Occipital lobe (tissue), 3 donors: ENCODE measurements at places on chromosomes 1 and 21.

DNA sequence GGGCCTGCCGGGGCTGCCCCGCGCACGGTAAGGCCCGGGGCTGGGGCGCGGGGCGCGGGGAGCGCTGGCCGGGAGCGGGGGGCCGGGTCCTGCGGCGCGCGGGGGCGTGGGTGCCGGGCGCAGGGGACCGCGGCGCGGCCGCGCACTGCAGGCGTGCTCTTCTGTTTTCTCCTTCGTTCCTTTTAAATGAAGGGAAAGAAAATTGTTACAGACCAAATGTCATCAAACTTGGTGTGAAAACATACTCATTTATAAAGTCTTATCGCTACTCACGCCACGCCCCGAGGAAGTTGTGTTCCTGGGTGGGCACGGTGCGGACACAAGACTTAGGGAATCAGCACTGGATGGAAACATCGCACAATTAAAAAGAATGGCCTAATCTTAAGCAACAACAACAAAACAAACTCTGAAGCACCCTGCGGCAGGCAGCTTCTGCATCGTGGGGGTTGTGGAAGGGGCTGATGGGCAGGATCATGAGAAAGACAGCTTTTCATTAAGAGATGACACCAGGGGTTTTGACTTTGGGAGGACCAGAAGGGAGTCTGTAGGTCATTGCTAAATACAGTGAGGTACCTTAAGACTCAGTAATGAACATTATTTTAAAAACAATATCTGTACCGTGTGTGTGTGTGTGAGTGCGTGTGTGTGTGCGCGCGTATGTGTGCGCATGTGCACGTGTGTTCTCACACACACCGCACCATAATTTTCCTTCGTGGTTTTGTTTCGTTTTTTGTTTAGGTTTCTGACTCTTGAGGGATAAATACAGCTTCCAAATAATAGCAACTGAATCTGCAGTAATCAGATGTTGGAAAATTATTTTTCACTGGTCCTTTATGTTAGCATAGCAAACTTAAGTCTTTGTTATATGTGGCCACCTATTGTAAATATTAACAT lies 548 bp downstream of the B3GALT5 start:
- DNase-seq, result no peak

DNA sequence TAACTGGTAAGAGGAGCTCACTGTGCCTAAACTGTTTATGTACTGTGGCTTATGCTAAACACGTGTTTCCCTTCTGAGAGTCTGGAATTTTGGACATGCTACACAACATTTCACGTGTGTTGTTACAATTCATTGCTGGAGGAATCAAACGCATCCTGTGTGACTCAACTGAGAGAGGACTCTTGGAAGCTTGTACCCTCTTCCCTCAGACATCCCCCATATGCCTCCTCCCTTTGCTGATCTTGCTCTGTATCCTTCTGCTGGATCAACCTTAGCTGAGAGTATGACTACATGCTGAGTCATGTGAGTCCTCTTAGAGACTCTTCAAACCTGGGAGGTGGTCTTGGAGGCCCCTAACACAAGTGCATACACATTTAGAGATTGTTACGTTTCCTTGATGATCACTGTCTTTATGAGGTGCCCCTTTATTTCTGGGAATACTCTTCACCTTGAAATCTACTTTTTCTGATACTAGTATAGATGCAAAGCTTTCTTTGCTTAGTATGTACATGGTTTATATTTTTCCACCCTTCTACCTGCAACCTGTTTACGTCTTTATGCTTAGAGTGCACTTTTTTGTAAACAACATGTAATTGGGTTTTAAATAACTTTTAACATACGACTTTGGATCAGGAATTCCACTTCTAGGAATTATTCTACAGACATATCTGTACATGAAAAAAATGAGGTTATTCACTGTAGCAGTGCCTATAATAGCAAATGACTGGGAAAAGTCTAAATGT lies 8.7 kb downstream of the NPHP4 start:
- no peak for DNase-seq

DNA sequence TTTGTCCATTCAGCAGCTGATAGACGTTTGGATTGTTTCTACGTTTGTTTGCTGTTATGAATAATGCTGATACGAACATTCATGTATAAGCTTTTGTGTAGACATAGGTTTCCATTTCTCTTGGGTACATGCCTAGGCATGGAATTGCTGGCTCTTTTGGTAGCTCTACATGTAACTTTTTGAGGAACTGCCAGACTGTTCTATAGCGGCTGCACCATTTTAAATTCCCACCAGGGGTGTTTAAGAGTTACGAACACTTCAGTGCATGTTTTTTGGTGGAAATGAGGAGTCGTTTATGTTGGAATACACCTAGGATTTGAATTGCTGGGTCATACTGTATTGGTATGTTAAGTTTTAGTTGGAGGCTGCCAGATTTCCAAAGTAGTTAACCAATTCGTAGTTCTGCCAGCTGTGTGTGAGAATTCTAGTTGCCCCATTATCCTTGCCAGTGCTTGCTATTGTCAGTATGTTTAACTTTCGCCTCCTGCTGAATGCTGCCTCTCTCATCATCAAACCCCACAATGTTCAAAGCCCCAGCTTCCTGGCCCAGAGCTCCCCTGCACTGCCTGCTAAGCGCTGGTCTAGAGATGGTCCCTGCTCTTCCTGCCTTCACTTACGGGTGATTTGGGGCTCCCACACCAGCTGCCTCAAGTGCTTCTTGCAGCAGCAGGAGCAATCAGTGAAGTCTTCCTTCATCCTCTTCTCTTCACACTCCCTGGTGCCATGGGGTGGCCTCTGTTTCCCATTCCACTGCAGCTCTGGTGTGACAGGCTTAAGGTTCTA lies 81.0 kb downstream of the MAN1C1 start:
- DNase-seq, result no peak

DNA sequence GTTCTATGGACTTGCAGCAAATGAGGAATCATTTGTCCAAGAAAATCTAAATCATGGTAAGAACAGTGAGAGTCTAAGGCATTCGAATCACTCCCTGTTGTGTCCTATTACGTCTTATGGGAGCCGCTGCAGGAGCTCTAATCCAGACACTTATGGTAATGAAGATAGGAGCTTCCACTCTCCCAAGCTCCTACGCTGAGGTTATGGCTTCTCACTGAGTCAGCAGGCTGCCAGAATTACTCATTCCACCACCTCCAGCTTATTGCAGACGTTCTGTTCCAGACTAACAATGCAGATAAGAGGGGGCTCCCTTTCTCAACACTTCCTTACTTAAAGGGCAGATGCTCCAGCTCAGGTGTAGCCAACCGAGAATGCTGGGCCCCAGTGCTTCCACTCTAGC lies 212.6 kb downstream of the GREM2 start:
- peak; percentile 59 for DNase-seq

GRCh38 chr1:14949270-14949835 lies 204.2 kb upstream of the TMEM51 start:
- DNase-seq, result no peak

GRCh38 chr1:6582370-6582769 lies 2.6 kb downstream of the ZBTB48 start:
- DNase-seq, result no peak
